NCI-H1048 (cell line): ENCODE measurements at places on chromosomes 11 and 22.

DNA sequence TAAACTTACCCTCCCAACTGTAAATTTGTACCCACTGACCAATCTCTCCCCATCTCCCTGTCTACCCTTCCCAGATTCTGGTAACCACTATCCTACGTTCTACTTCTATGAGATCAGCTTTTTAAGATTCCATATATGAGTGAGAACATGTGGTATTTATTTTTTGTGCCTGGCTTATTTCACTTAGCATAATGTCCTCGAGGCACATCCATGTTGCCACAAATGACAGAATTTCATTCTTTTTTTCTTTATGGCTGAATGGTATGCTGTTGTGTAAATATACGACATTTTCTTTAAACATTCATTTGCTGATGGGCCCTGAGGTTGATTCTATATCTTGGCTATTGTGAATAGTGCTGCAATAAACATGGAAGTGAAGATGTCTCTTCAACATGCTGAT lies 74.7 kb upstream of the RRM1 start:
- DNase-seq = peak; percentile 47

DNA sequence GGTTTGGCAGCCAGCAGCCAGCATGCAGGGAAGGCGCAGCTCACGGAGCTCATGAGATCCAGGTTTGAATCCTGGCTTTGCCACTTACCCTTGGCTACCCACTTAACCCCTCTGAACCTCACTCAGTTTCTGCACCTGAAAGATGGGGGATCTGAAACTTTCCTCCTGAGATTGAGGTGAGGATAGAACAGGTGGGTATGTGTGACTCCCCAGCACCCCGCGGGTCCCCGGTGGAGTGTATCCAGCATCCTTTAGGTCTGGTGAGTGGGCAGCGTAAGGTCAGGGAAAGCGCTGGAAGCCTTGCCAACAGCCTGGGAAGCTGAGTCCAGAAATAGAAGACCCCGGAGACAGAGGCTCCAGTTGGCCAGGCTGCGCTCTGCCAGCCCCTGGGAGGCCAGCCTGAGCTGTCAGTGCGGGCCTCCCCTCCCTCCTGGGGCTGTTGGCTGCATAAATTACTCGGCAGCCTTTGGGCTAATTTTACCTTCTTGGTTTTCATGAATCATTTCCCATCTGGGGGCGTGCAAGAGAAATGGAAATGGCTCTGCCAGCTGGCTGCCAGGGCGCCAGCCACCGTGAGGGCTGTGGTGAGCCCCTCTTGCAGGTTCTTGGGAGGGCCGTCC lies 17.6 kb downstream of the PRDM11 start:
- no peak for DNase-seq

DNA sequence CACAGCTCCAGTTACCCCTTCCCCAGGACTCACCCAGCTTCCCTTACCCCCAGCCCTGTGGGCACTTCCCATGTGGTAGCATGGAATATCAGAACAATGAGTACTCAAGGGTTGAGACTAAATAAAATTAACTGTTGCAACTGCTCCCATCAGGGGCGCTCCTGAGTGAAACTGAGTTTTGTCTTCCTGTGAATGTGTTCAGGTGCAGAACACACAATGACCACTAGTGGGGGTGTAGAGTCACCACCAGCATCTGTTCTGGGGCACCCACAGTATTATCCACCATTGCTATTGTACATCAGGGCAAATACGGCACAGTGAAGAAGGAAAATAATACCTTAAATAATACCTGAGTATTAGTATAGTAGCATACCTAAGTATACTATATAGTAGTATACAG lies 689.7 kb downstream of the TBC1D22A start:
- no peak for DNase-seq

- DNase-seq = no peak
Observed at GRCh38 chr11:95406271-95406670, 175.3 kb upstream of the SESN3 start.

- no peak for DNase-seq
Observed at GRCh38 chr11:128464878-128465450, 122.4 kb downstream of the ETS1 start.
